Stimulated activated CD8-positive, alpha-beta memory T cell treated with anti-CD3 and anti-CD28 coated beads, Interleukin-15, amount 100 ng/mL, for 48 hours (primary cell): ENCODE measurements at places on chromosomes 13 and 19.

DNA sequence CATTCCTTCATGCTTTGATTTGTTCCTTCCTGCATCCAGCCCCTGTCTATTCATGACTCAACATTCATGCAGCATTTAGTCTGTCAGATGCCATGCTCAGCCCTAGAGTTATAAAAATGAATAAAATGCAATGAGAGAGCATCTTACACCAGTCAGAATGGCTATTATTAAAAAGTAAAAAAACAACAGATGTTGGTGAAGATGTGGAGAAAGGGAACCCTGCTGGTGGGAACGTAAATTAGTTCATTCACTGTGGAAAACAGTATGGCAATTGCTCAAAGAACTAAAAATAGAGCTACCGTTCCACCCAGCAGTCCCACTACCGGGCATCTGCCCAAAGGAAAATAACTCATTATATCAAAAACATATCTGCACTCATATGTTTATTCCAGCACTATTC, 70.0 kb upstream of the GTF3A start:
- DNase-seq = no peak

DNA sequence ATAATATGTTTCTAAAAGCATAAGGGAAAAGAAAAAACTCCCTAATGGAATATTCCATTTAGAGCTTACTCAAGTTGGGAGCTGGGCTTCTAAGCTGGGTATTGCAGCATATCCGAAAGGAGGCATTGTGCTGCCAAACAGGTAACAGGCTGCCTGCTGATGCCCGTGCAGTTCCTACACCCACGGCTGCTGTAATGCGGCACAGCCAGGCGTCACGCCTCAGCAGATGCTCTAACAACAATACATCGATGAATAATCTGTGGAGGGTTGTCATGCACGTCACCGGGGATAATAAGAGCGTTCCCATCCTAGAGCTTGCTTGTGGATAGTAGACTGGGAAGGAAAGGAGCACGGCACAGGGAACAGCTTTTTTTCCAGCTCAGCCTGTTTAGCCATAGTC, 1582.1 kb upstream of the SLC10A2 start:
- no peak for DNase-seq

DNA sequence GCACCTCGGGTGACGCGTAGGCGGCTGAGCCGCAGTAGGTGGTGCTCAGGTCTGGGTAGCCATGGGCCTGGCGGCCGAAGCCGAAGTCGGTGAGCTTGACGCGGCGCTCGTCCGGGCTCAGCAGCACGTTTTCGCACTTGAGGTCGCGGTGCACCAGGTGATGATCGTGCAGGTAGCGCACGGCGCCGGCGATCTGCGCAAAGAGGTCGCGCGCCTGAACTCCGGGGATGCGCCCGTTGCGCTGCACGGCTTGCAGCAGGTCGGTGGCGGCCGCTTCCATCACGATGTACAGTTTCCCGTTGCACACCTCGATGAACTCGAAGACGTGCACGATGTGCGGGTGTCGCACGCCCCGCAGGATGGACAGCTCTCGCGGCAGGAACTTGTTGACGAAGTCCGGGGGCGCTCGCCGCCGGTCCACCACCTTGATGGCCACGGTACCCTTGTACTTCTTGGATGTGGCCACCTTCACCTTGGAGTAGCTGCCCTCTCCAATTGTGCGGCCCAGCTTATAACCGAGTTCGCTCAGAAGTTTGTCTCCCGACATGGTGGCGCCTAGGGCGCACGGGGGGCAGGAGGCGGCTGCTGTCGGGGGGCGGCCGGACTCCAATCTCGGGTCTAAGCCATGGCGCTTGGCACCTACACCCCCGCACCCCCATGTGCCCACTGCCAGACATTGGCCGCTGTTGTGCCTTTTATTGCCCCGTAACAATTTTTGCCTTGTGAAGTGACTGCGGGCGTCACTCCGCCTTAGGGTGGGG, at the start of gene TSSK6:
Gene TSSK6, minus strand, starts transcription at position 668 of the 761 bp plus-strand sequence. Its CDS starts 121 bp downstream, at position 547.
- no peak for DNase-seq

DNA sequence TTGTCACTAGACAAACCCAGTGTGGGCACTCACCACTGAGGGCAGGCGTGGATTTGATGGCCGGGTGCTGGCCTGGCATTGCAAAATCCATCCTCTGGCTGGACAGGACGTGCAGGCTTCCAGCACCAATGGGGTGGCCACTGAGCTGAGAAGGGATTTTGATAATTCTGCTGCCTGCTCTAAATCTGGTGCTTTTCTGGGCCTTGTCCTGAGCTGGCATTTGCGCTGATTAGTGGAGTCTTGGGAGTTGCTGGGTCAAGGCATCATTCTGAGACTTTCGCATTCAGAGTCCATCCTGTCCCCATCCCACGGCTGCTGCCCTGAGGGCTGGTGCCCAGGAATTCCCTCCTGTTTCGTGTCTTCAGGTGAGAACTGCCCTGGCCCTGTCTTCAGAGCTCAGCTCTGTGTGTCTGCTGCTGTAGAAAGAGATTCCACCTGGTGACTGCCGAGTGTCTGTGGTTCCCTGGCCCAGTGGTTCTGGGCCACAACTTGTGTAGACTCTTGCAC, 65.9 kb upstream of the MCF2L start:
- DNase-seq = no peak

- DNase-seq = no peak
These were observed 105.9 kb upstream of the GJB6 start for GRCh38 chr13:20337884-20338551.

GRCh38 chr13:50369646-50370045, 354.4 kb downstream of the KCNRG start:
- no peak for DNase-seq

DNA sequence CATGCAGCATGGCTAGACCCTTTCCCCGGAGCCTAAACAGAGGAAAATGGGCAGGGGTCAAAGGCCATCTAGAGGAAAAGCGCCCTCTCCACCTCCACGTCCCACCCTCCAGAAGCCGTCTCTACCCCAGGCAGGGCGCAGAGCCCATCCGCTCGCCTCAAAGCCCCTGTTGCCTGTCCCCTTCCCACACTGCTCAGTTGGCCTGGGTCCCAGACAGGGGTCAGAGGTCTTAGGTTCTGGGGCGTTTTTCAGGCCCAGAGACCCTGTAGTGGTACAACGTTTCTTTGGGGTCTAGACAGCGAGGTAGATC, 285 bp downstream of the TMEM143 start:
- no peak for DNase-seq
